ENCODE measurements at places on chromosomes 2 and 18.

GRCh38 chr2:240021488-240022104 lies 3.5 kb downstream of the NDUFA10 start:
- DNase-seq = peak; percentile 11

GRCh38 chr2:69238449-69239031 lies 148.5 kb downstream of the GFPT1 start:
- no peak for DNase-seq

GRCh38 chr2:232013701-232014353 lies 52.3 kb downstream of the DIS3L2 start:
- DNase-seq = no peak

GRCh38 chr2:122341007-122341406 lies 585.6 kb downstream of the TSN start:
- DNase-seq = no peak

DNA sequence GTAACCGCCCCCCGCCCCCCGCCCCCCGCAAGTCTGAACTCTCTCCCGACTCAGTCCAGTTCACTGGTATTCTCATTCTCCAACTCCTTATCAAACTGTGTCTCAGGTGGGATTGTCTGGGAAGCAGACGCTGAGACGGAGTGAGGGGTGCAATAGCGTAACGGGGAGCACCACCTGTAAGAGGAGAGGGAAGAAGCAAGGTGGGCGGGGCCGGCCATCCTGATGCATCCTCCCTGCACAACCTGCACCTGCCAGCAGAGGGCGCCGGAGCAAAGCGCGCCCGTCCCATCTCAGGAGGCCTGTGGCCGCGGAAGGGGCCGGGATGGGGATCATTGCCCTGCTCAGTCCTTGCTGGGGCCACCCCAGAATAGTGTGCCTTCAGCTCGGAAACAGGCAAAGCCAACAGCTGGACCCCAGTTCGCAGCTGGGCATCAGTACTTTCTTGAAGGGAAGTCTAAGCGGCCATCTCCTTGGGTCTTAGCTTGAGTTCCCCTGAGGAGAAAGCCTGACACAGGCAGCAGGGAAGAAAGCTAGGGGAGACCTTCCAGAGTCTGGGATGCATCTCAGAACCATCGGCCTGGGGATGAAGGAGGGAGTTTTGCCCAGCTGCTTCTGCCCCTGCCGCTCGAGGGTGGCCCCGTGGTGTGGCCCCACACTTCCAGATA lies 208.0 kb downstream of the TFCP2L1 start:
- peak; percentile 16 for DNase-seq

DNA sequence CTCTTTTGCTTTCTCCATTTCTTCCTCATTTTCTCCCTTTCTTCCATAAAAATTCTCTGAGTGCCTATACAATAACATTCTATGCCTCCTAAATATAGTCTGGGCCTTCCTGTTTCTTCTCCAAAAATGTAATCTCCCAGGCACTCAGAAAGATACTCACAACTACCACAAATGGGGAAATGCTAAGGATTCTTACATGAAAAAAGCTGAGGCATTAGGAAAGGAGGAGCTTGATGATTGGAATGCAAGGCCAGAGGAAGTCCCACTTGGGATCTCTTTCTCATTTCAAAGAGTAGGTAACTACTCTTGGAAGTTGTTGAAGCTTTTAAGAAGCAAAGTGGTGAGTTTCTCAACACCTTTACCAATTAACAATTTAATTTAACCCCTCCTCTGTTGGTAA lies 3.4 kb downstream of the VSNL1 start:
- DNase-seq = no peak

DNA sequence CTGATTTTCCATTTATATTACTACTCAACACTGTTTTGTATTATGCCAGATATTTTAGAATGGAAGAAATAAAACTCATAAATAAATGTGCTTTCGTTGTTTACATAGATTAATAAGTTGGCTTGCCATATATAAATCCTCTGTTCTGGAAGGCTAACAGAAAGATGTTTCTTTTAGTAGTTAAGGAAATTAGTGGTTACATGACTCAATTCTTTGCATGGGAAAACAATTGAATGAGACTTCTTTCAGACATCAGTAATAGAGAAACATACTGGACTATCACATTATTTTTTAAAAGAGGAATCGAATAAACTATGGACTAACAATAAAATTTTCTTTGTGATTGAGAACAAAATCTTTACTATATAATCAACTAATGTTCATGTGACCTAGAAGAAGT lies 336.5 kb downstream of the KCNS3 start:
- DNase-seq = no peak

DNA sequence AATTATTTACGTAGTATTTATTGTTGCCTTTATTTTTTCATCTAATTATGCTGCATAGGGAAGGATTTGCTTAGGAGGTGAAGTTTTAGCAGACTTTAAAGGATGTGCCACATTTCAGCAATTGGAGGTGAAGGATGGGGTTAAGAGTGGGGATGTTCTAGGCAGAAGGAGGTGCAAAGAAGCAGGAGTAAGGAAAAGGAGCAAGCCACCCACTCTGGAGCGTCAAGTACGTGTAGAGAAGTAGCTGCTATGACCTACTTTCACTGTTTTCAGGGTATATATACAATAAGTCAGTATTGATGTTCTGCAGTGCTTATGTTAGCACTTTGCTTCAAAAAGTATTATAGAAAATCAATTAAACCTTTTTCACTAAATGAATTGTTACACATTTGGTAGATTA lies 34.4 kb downstream of the ITGAV start:
- no peak for DNase-seq

GRCh38 chr18:9079818-9080528 lies 22.5 kb upstream of the NDUFV2 start:
- no peak for DNase-seq

DNA sequence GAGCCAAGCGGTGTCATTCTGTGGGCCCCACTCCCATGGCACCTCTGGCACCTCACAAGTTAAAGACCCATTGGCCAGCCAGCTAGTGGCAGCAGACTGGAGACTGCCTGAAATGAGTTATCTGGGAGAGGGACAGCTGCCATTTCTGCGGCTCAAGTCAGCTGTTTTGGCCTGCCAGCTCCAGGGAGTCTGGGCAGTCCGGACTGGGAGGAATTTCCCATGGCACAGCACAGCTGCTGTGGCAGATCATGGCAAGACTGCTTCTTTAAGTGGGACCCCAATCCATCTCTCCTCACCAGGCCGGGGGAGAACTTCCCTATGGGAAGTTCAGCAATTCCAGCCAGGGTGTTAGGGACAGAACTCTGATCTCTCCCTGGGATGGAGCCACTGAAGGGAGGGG lies 2187.6 kb upstream of the CELF4 start:
- DNase-seq = no peak

GRCh38 chr18:49023938-49024803 lies 73.4 kb upstream of the SMAD7 start:
- no peak for DNase-seq
